IMR-90 (cell line): ENCODE measurements at places on chromosomes 6 and 20. TPM values are rescaled to one million over a fixed set of nuclear protein-coding genes. Genes with fewer than 3 reads are reported as not detected.

Gene AKAP12
- 118 and 176 TPM in 2 replicates for total RNA-seq

- DNase-seq, result no peak
These were observed 10.9 kb downstream of the PMEPA1 start for GRCh38 chr20:57698867-57699275.

GRCh38 chr20:43853174-43853803, 61.4 kb upstream of the TOX2 start:
- DNase-seq, result peak; percentile 61

GRCh38 chr20:14924433-14924832, 587.0 kb upstream of the FLRT3 start:
- DNase-seq, result no peak

DNA sequence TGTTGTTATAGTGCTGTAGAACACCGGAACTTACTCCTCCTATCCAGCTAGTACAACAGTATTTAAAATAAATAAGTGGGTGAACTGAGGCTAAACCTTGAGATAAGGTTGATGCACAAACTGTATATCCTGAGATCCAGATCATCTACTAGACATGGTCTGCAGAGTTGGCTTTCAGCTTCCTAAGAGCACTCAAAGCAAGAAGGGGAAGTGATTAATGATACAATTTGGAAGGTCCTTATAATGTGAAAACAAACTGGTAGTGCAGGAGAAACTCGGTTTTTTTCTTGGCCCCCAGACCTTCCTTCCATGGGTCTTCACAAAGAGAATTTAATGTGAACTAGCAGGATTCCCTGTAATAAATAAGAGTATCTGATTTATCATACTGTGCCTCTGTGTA, 27.4 kb upstream of the RREB1 start:
- DNase-seq, result no peak

Gene COL9A3
- total RNA-seq, result 0.28 and 0.36 TPM in 2 replicates

DNA sequence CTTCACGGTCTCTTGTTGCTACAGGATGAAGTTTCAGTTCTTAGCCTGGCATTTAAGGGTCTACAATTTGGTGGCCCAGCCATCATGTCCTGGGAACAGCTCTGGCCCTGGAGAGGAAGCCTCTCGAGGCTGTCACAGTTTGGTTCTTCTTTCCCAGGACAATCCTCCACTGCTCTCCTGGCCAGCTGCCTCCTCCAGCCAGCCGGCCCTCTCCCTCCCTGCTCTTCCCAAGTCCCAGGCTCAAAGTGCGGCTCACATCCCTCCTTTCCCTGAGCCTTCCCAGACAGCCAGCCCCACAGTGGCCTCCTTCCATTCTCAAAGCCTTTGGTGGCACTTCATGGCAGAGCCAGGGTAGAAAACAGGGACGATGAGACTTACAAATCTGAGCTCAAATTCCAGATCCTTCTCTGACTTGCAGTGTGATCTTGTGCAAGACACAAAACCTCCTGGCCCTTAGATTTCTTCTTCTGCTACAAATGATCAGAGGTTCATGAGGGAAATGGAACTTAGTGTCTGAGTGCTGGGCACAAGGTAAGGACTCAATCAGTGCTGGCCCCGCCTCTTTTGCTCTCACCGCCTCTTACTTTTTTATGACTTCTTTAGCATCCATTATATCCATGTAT, 223.8 kb upstream of the ECI2 start:
- peak; percentile 24 for DNase-seq
